ENCODE measurements at places on chromosomes 12 and 14.

GRCh38 chr14:52370406-52370935, 56.4 kb downstream of the PTGER2 start:
- no peak for DNase-seq

DNA sequence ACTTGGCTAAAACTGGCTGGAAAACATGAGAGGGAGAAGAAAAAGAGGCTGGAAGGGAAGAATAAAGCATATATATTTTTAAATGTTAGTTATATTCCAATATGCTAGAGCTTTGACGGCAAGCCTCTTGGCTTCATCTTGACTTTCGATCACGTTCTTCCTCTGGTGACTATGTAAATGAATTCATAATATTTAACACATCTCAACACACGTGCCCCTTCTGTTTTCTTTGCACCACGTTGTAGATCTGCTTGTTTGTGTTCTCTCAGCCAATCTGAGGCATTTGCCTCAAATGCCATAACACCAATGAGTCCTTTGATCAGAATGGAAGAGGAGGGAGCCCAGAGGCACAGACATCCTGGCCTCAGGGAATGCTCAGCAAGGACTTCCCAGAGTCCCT, 45.4 kb upstream of the TRIM9 start:
- no peak for DNase-seq

DNA sequence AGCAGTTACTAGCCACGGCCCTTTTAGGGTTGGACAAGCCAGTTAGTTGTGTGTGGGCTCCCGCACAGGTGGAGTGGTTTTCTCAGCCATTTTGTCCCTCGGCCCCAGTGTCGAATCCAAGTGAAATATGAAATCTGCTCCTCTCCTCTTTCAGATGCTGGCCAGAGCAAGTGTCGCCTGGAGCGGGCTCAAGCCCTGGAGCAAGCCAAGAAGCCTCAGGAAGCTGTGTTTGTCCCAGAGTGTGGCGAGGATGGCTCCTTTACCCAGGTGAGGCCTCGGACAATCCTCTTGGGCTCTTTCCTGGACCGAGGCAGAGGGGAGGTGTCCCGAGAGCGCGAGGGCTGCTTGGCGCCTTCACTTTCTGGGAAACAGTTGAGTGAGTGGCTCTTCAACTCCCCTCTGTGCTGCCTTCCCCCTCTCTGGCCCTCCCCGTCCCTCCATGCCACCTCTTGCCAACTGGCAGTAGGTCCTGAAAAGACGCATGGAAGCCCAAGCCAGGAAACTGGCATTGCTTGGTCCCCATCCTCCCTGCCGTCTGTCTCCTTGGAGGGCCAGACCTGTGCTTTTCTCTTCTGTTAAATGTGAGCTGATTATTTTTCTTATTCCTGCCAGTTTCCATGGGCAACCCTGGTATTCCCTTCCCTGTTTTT, 74.2 kb downstream of the SMOC1 start:
- DNase-seq: no peak

- no peak for DNase-seq
These were observed 56.2 kb upstream of the CCDC198 start for GRCh38 chr14:57549765-57550420.

GRCh38 chr12:46830731-46831334, 5.0 kb upstream of the SLC38A4 start:
- no peak for DNase-seq
